ENCODE measurements at places on chromosomes 3 and 15. TPM values are rescaled to one million over a fixed set of nuclear protein-coding genes. Genes with fewer than 3 reads are reported as not detected.

The IRAK2 gene
- 6.0 TPM for total RNA-seq

The C3orf70 gene
- 0.64 TPM for total RNA-seq

The ARRDC4 gene
- 2.9 TPM for total RNA-seq

The FBXL22 gene
- total RNA-seq, result 1.2 TPM

The IGSF11 gene
- total RNA-seq, result 0.32 TPM

The CYP1A1 gene
- not detected for total RNA-seq

The GOLGA8T gene
- total RNA-seq, result not detected

The SKOR1 gene
- total RNA-seq, result 0.08 TPM

The ROPN1 gene
- total RNA-seq, result not detected

The ZIC1 gene
- total RNA-seq, result 0.36 TPM

The FES gene
- 3.8 TPM for total RNA-seq

The GASK1A gene
- 2.9 TPM for total RNA-seq

The GABRB3 gene
- total RNA-seq, result 0.52 TPM

The RAB43 gene
- 7.8 TPM for total RNA-seq

The TF gene
- 63.3 TPM for total RNA-seq

The SV2B gene
- total RNA-seq, result 0.28 TPM

The TICRR gene
- total RNA-seq, result 17.0 TPM

The FGF12 gene
- 0.72 TPM for total RNA-seq

The EPHA3 gene
- total RNA-seq, result 0.40 TPM

The EIF4A2 gene
- 118 TPM for total RNA-seq

The NGRN gene
- 41.0 TPM for total RNA-seq

The EPHB1 gene
- total RNA-seq, result 0.40 TPM

The PLSCR5 gene
- total RNA-seq, result not detected

The SLC28A2 gene
- not detected for total RNA-seq

The ANXA2 gene
- 2,122 TPM for total RNA-seq

The AMOTL2 gene
- total RNA-seq, result 33.2 TPM
